ENCODE measurements at places on chromosomes 5 and 9.

DNA sequence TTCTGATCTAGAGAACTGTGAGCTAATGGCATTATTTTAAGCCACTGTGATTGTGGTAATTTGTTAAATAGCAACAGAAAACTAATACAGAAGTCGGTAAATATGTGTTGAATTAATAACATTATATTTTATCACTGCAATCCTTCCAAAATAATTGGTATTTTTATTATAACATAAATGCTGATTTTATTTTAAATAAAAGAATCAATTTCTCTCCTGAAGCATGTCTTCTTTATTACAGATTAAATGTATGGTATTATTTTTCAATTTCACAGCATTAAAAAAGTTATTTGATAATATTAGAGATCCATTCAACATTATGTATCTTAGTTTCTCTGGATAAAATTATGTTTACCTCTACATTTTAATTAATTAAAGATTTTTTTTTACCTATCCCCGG is 165.5 kb upstream of the EDIL3 start:
- no peak for DNase-seq

DNA sequence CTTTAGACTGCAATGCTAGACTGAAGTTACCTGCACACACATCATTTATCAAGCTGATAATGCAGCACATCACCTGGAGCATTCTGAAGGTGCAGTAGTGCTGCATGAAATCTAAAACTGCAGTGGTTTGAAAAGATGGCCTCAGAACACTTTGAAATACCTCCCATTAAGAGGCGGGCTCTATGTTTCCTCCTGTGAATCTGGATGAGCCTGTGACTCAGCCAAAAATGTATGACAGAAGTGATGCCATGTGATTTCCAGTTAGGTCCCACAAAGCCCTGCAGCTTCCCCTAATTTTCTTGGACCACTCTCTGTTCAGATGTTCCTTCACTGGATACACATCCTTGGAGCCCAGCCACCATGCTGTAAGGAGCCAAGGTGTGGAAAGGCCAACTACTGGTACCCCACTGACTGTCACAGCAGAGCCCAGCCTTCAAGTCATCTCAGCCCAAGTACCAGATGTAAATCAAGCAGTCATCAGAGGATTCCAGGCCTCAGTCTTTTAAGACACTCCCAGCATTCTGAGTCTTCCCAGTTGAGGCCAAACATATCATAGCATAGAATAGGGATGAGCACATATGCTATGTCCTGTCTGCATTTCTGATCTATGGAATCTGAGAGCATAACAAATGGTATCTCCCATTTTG is 27.2 kb upstream of the DEPDC1B start:
- DNase-seq, result no peak

GRCh38 chr9:121023064-121023463 is 27.0 kb downstream of the C5 start:
- DNase-seq, result no peak

DNA sequence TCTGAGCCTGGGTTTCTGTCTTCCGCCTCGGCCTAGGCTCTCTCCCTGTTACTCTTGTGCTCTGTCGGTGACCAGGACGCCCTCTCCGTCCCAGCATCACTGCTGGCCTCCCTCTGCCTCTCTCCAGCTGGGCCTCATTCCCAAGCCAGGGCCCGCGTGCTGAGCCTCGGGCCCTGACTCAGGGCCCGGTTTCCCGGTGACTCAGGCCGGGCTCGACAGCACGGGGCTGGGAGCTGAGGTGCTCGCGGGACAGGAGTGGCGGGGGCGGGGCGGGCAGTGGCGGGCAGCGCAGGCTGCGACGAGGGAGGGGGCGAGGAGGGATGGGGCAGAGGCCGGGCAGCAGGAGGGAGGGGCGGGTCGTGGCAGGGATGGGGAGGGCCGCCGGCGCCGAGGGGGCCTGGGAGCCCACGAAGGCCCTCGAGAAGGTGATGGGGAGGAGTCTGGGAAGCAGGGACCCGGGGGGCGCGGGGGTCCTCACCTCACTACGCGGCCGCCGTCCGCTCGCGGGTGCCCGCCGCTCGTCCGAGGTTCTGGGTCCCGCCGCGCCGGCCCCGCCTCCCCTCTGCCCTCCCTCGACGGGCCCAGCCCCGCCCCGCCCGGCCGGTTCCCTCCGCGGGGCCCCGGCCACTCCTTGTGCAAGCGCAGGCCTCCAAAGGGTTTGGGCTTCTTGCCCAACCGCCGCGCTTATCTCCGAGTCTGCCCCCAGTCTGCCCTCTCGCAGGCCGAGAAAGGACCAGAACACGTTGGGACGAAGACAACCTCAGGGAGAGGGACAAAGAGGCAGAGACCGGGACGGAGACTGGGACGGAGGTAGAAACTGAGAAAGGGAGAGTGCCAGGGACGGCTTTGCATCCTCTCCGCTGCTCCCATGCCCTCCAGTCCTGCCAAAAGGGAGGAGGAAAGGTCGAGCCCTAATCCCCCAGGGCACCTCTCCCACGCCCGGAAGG is at the start of gene ARAP3:
Gene ARAP3, minus strand, starts transcription at position 536 of the 947 bp plus-strand sequence. CDS start 1,744 bp downstream, outside the sequence.
- no peak for DNase-seq

- no peak for DNase-seq
These were observed 75.9 kb upstream of the ADAMTSL1 start for GRCh38 chr9:18398038-18398437.

GRCh38 chr9:111582888-111583287 is 16.6 kb downstream of the PTGR1 start:
- no peak for DNase-seq

GRCh38 chr9:68825762-68826472 is 120.9 kb downstream of the PIP5K1B start:
- no peak for DNase-seq

DNA sequence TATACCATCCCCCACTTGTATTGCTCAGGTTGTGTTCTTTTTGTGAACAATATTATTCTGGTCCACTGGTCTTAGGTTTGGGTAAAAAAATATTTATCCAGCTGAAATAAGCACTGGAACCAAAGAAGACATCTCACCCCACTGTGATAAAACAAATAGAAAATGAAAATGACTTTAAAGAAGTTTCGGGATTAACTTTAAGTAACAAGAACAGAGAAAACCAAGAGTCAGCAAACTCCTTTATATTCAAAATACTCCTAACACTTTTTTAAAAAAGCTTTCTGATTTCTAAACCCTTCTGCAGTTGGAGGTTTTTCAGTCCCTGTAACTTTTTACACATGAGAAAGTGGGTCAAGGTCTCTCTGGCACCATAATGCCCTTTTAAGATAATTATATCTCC is 273.9 kb upstream of the CDH10 start:
- DNase-seq, result no peak

GRCh38 chr5:102958481-102959011 is 161.4 kb downstream of the GIN1 start:
- DNase-seq, result no peak

GRCh38 chr5:160438316-160439204 is 16.9 kb downstream of the PTTG1 start:
- DNase-seq, result no peak

DNA sequence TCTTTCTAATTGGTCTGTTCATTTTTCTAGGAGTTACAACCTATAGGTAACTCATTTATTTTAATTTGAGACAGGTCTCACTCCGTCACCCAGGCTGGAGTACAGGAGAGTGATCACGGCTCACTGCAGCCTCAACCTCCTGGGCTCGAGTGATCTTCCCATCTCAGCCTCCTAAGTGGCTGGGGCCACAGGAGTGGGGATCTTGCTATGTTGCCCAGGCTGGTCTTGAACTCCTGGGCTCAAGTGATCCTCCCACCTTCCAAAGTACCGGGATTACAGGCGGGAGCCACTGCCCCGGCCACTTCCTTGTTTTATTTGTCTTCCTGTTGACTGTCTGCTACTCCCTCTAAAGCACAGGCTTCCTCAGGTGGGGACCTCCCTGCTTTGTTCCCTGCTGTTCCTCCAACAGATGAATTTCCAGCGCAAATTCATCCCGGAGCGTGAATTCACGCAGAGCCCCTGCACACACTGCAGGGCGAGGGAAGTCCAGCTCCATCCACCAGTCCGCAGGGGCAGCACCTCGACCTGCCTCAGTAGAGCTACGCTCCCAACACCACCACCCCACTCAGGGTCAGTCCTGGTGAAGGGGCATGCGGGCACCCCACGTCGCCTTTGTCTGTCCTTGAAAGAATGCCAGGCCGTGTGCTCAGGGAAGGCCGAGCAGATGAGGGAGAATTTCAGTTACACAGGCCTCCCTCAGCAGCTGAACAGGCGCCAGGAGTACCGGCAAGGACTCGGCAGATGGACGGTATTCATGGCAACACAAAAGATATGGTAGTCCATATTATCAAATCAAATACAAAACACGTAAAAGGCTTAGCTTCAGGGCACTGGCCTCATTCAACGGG is 6.3 kb downstream of the QSOX2 start:
- no peak for DNase-seq

GRCh38 chr5:78360674-78360923 is 182 bp downstream of the SCAMP1 start:
- DNase-seq, result no peak

- no peak for DNase-seq
These were observed 72.3 kb downstream of the DROSHA start for GRCh38 chr5:31459594-31459993.

DNA sequence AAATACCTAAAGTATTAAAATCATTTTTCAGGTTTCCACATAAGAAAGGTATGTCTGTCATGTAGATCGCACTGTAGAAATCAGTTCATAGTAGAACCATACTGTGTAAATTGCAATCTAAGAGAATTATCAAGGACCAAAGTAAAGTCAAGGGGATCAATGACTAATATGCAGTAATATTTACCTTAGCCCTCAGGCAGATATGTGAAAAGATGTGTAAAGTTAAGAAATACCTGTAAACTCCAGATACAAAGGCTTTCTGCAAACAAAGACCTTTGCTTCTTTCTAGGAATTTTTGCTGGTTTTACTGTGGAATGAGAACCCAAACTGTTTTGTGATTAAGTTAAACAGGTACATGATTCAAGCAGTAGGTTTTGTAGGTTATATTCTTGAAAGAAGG is 11.6 kb downstream of the POLK start:
- no peak for DNase-seq

DNA sequence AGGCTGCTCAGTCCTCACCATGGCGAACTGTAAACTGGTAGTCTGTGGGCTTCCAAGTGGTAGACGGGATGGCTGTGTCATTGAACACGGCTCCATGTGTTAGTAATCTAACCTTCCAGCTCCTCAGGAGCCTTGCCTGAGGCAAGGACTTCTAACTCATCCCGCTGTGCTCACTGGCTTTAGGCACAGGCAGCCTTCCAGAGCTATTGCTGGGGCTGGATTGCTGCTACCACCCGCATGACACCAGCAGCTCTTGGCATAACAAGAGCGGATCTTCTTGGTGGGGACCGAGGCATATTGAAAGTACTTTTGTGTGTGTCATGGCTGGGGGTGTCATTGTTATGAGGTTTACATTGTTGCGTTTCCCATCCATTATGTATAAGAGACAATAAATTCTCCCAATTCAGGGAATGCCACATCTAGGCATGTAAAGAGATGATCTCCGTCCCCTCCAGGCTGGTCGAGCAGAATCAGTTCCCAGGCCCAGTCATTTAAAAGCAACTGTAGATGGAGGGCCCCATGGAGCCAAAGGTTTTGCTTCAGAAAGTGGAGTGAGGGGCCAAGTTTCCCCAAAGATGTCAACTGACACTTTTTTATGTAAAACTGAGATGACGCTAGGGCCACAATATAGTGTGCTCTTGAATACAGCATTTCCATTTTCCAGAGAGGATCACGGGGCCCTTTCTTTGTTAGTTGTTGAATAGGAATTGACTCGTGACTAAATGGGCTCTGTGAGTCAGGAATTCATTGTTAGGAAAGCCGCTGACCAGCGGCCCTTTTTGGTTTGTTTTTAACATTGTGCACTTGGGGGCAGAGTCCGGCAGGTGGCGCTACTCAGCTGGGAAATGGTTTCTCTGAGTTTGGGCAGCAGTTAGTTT is 759.5 kb downstream of the TAF11L14 start:
- DNase-seq, result no peak

- DNase-seq, result no peak
These were observed 65.8 kb upstream of the PLPP6 start for GRCh38 chr9:4596165-4596922.

DNA sequence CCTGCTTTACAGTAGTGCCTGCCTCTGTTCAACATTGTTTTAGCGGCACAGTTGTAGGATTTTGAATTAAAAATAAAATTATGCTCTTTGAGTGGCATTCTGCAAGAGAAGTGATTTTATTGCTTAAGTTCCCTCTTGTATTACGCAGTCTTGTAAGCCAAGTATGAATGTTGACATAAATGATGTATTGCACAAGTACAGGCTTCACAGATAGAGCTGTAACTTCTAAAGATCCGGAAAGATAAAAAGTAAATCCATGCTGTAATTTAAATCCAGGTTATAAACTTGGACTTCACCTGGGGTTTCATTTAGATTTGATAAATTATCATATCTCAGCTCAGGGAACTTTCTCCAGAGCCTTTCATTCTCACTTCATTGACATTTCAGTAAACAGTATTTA is 1114.7 kb downstream of the PTPRD start:
- no peak for DNase-seq
